ENCODE measurements at places on chromosomes 3 and 15.

- no peak for DNase-seq
These were observed 55.8 kb downstream of the ABTB1 start for GRCh38 chr3:127728417-127729015.

DNA sequence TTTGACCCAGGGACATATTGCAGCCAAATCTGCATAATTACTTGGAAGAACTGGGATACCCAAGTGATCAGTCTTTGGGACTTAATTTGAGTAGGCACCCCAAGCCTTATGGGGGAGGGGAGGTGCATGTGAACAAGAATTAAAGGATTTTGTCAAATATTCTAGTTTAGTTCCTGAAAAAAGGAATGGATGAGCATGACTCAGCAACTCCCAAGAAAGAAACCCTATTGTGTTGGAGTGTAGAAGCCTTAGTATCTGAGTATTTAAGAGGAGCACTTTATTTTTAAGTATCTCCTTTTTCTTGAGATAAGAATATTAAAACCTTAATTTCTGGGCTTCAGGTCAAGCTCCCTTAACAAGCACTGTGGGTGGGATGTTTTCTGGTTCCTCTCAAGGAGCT lies 222.4 kb downstream of the CD47 start:
- no peak for DNase-seq

- DNase-seq: no peak
These were observed 143.7 kb upstream of the LRIG1 start for GRCh38 chr3:66644549-66644948.

DNA sequence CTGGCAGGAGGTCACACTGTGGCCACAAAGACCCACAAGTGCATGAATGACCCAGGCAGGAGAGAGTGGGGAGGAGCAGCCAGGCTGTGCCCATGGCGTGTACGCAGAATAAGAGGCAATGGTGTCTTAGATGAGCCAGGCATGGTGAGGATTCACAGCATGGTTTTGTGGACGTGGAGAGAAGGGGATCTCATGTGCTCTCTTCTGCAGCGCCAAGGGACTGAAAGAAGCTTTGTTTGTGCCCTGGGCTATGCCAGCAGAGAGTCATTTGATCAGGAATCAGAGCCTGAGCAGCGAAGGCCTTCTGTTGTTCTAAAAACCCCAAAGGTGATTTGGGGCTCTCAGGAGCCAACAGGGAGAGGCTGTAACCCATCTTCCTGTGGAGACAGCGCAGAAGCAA lies 18.7 kb upstream of the RPP14 start:
- DNase-seq: no peak

- DNase-seq: no peak
These were observed 16.6 kb upstream of the PARP6 start for GRCh38 chr15:72288796-72289596.

- DNase-seq: no peak
These were observed 36.0 kb downstream of the MCF2L2 start for GRCh38 chr3:183392186-183393034.

- DNase-seq: no peak
These were observed 22.9 kb upstream of the CCNL1 start for GRCh38 chr3:157182879-157183278.

DNA sequence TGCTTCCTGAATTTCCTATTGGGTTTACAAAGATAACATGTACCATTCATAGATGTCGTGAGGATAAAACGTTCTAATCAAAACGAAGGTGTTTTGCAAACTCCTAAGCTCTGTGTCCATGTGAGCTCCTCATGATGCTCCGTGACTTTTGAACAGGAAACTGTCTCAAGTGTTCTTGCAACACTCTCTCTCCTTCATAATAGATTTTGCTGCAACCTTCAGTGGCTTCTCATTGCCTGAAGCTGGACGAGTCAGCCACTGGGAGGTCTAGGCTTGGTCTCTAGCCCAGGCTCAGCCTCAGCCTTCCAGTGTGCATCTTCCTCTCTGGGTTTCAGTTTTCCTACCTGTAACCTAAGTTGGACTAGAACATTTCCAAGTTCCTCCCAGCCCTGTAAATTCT lies 18.7 kb upstream of the BCL2A1 start:
- DNase-seq: no peak

DNA sequence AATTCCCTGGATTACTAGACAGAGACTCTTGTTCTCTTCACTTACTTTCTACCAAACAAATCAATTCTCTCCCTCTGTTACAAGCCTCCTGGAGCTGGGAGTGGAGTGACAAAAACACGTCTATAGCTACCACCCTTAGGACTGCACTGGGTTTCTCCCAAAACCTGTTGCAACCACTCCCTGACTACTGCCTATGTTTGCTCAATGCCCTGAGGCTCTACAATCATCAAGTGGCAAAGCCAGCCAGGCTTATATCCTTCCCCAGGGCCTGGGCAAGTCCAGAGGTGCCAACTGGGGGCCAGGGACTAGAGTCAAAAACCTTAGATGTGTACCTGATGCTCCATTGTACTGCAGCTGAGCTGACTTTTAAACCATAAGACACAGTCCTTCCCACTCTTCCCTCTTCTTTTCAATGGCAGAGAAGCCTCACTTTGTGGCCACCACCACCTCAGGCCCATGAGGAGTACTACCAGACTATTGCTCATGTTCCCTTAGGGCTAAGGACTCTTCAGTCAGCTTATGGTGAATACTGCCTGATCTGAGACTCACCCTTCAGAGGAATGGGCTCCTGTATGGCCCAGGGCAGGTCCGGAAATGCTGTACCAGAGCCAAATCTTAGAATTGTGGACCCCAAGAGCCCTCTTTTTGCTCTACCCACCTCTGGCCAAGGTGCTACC lies 125.4 kb upstream of the PLCL2 start:
- DNase-seq: no peak

GRCh38 chr15:99413955-99414754 lies 151.6 kb upstream of the MEF2A start:
- no peak for DNase-seq

DNA sequence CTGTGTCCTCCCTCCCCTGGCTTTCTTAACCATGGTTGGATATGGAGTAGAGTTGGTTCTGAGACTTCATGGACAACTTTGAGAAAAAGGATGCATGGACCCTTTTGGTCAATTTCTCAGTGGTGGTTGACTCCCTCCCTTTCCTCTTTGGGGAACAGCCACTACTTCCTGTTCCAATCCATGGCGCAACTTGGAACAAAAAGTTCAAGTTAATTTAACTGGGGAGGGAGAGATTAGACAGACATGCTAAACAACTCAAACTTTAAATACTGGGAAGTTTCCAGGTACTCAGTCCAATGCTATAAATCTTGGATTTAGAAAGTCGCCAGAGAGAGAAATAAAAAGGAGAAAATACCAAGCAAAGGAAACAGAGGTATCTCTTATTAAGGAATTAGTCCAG lies 202.2 kb downstream of the PDZRN3 start:
- DNase-seq: no peak

Measured in esophagus squamous epithelium (tissue), 5 donors.